ENCODE measurements at places on chromosomes 2 and 18. TPM values are rescaled to one million over a fixed set of nuclear protein-coding genes. Genes with fewer than 3 reads are reported as not detected.

GAD1 gene
- 2.5 TPM for total RNA-seq

PCARE gene
- not detected for total RNA-seq

ADAM23 gene
- total RNA-seq, result 0.07 TPM

PROC gene
- total RNA-seq, result not detected

RBFA gene
- total RNA-seq, result 41.7 TPM

ARHGEF4 gene
- 4.3 TPM for total RNA-seq

CDH7 gene
- not detected for total RNA-seq

C2orf15 gene
- total RNA-seq, result 1.4 TPM

SLC5A7 gene
- total RNA-seq, result not detected

KYNU gene
- total RNA-seq, result not detected

LRP1B gene
- total RNA-seq, result not detected

SNRNP27 gene
- 57.9 TPM for total RNA-seq

AQP12B gene
- not detected for total RNA-seq

CYP26B1 gene
- not detected for total RNA-seq

CD226 gene
- total RNA-seq, result 41.7 TPM

CCT4 gene
- total RNA-seq, result 390 TPM

KIF1A gene
- total RNA-seq, result 10.2 TPM

G6PC2 gene
- not detected for total RNA-seq

LDLRAD4 gene
- 37.3 TPM for total RNA-seq

TBC1D8 gene
- total RNA-seq, result 3.2 TPM

PPP4R1 gene
- total RNA-seq, result 31.4 TPM

E2F6 gene
- 10.5 TPM for total RNA-seq

TXNDC2 gene
- total RNA-seq, result not detected
